ENCODE measurements at places on chromosomes 1 and 21. TPM values are rescaled to one million over a fixed set of nuclear protein-coding genes. Genes with fewer than 3 reads are reported as not detected.

HSF2BP gene
- total RNA-seq = 0.42 TPM

DNM3 gene
- total RNA-seq = 20.5 TPM

SPATA1 gene
- total RNA-seq = 0.73 TPM

GOLT1A gene
- not detected for total RNA-seq

NEK7 gene
- total RNA-seq = 29.6 TPM

TRPM2 gene
- total RNA-seq = 2.2 TPM

FCRL6 gene
- 15.2 TPM for total RNA-seq

LCE1D gene
- total RNA-seq = not detected

HAO2 gene
- total RNA-seq = not detected

ADAM30 gene
- not detected for total RNA-seq

GPR157 gene
- 2.0 TPM for total RNA-seq

CELSR2 gene
- total RNA-seq = 1.4 TPM

FMN2 gene
- total RNA-seq = not detected

SFN gene
- 0.52 TPM for total RNA-seq

IQCC gene
- total RNA-seq = 0.52 TPM

DNAI4 gene
- 8.2 TPM for total RNA-seq

SYPL2 gene
- total RNA-seq = not detected

FCGR2B gene
- 30.7 TPM for total RNA-seq

TUFT1 gene
- total RNA-seq = 4.0 TPM

TP73 gene
- total RNA-seq = not detected

SPOCD1 gene
- 3.4 TPM for total RNA-seq

TMEM79 gene
- 0.42 TPM for total RNA-seq

C4BPB gene
- total RNA-seq = 0.84 TPM

HMGCS2 gene
- total RNA-seq = not detected

DIO1 gene
- total RNA-seq = 0.21 TPM

STYXL2 gene
- not detected for total RNA-seq

PRAMEF4 gene
- total RNA-seq = not detected

TMOD4 gene
- not detected for total RNA-seq

COL16A1 gene
- total RNA-seq = 0.10 TPM
